ENCODE measurements at places on chromosomes 12 and 14.

DNA sequence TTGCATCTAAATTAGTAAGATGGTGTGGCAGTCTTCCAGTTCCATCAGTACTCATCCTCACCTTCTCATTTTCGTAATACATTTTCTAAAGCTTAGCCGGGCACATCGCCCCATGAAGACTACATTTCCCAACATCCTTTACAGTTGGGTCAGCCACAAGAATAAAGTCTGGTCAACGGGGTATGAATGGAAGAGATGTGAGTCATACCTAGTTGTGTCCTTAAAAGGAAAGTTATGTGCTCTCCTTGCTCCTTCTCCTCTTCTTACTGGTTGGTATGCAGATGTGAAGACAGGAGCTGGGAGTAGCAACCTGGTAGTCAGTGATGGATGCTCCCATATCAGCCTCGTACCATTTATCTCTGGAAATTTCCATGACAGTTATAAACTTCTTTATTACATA, 35.9 kb upstream of the EGLN3 start:
- no peak for DNase-seq

- no peak for DNase-seq
Observed at GRCh38 chr12:106134294-106134949, 4.3 kb downstream of the NUAK1 start.

DNA sequence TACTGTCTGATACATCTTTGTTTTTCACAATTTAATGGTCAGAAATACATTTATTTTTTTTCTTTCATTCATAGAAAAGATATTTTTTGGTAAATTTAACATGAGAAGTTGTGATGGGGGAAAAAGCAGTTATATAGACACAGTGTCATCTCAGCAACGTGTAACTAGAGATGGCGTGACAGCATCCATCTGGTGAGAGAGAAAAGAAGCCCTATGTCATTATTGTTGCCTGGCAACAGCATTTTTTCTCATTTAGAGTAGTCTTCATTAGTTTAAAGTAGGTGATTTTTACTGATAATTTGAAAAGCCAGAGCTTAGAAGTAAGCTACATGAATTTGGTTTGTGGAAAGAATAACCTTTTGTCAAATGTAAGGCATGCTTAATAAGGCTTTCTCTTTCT, 128.6 kb downstream of the ACSS3 start:
- peak; percentile 77 for DNase-seq

- no peak for DNase-seq
Observed at GRCh38 chr12:16300736-16301135, 23.3 kb upstream of the SLC15A5 start.

DNA sequence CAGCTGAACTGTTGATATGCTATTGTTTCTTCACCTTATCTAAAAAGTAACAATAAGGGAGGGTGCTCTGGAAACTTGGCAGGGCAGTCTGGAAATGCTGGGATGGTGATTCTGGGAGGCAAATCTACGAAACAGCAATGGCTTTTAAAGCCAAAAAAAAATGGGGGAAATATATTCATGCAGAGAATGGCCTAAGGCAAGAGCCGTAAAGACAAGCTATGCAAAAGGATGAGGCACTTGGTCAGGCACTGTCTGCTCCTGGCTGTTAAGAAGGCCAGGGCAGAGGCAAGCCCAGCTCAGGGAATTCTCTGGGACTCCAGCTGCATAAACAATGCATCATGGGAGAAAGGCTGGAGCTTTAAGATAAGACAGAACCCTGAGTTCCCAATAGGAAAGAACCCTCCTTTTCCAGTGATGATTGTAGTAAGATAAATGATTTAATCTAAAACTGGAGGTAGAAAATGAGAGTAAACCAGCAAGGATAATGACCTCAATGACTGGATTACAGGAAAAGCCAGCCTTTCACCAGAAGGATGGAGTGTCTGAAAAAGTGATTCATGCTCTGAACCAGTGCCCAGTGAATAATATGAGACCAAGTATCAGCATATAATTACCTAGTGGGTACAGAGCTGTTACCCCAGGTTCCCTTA, 46.0 kb downstream of the ITPR2 start:
- no peak for DNase-seq

DNA sequence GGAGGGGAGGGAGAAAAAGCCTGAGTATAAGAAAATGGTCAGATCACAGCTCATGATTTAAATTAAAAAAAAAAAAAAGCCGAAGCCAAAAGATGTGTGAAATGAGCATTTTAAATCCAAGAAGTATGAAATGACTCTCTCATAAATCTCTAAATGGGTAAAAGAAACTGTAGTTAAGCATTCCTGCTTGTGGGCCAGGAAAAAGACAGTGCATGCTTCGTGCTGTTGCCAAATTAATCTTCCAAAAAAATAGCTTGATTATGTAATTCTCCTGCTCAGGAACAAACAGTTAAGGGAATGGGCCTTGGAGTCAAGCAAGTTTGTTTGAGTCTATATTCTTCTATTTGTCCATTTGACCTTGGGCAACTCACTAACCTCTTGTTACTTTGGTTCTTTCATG, 325.4 kb upstream of the SEL1L start:
- DNase-seq = no peak

GRCh38 chr12:104063712-104064030, 660 bp upstream of the HCFC2 start:
- no peak for DNase-seq

- DNase-seq = peak; percentile 60
Observed at GRCh38 chr12:124993626-124994436, at the start of gene BRI3BP. TSS of gene BRI3BP (plus strand) at chr12:124993645. CDS start at chr12:124993791, 146 bp downstream.

DNA sequence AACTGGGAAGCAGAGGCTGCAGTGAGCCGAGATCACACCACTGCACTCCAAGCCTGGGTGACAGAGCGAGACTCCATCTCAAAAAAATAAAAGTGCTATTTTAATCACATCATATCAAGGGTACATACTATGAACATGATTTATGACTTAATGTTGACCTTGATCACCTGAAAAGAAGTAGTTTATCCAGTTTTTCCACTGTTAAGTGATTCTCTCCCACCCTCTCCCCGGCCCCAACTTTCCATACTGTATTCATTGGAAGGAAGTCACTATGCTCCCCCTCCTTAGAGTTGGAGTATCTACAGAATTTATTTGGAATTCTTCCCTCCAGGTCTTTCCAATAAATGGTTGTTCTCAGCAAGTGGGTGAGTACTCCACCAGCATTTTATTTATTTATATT, 3.0 kb upstream of the PRMT5 start:
- DNase-seq = no peak

- no peak for DNase-seq
Observed at GRCh38 chr14:64196056-64196455, 98.1 kb downstream of the ESR2 start.

DNA sequence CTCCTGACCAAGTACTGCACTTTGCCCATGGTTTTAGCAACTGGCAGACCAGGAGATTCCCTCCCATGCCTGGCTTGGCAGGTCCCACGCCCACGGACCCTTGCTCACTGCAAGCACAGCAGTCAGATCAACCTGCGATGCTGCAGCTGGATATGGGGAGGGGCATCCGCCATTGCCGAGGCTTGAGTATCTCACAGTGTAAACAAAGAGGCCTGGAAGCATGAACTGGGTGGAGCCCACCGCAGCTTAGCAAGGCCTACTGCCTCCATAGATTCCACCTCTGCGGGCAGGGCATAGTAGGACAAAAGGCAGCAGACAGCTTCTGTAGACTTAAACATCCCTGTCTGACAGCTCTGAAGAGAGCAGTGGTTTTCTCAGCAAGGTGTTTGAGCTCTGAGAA, 479.8 kb downstream of the FUT8 start:
- DNase-seq = no peak

DNA sequence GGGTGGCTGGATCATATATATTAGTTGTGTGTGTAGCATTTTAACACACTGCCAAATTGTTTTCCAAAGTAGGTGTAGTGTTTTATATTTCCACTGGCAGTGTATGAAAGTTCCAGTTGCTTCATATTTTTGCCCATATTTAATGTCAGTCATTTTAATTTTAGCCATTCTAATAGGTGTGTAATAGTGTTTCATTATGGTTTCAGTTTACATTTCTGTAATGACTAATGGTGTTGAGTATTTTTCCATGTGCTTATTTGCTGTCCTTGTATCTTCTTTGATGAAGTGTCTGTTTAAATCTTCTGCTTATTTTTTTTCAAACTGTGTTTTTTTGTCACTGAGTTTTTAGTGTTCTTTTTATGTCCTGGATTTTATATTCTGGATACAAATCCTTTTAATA, 8.7 kb downstream of the TBC1D15 start:
- DNase-seq = no peak

GRCh38 chr12:19220205-19220604, 90.7 kb downstream of the PLEKHA5 start:
- no peak for DNase-seq

DNA sequence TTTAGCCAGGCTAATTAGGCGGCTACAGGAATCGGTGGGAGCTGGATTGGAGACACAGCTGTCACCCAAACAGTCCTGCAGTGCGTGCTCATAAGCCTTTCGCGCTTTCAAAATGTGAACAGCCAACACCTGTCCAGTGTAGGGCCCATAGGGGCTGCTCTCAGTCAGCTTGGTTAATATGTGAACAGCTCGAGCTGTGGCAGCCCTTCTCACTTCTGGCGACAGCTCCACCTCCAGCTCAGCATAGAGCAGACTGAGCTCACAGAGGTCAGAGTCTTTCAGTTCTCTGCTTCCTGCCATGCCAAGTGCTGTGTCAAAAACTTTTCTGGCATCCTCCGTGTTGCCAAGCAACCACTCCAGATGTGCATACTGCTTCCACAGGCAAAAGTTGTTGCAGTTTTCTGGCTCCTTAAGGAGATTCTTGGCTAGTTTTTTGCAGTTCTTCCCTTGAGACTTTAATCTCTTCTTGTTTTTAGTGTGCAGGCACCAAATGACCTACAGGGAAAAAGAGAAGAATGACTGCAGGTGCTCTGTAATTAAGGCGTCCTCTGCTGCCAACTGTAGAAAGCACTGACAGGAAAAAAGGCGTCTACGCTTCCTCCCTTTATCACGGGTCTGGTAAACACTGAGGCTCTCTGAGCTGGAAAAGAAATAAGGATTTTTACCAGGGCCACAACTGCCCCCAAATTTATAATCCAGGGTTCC, 32.5 kb downstream of the PSMC1 start:
- peak; percentile 58 for DNase-seq
